Activated T-cell treated with anti-CD3 and anti-CD28 coated beads, Interleukin-2, amount 50 U/mL, for 1 hour (primary cell): ENCODE measurements at places on chromosomes 4 and X.

GRCh38 chrX:40263014-40263560 is 165.3 kb upstream of the BCOR start:
- DNase-seq, result no peak

DNA sequence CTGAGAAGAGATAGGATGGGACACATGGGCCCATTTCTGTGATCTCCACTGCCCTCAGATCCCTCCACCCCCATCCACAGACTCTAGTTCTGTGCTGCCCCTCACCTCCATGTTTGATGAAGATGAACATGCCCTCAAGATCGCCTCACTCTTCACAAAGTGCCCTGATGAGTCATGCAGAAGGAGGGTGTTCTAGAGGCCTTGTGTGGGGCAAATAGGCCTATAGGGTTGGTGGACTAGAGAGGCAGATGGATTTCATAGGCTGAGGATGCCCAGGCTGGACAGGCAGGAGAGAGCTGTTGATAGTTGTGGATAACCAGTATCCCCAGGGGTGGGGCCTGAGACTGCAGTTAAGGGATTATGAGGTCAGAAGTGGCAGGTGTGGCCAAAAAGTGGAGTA is at the start of gene CXorf65:
CXorf65 (minus strand) TSS at position 314 of the 400 bp plus-strand sequence; CDS start at position 130, 184 bp downstream.
- no peak for DNase-seq

GRCh38 chrX:154378059-154378798 is 866 bp upstream of the EMD start:
- DNase-seq, result peak; percentile 64

DNA sequence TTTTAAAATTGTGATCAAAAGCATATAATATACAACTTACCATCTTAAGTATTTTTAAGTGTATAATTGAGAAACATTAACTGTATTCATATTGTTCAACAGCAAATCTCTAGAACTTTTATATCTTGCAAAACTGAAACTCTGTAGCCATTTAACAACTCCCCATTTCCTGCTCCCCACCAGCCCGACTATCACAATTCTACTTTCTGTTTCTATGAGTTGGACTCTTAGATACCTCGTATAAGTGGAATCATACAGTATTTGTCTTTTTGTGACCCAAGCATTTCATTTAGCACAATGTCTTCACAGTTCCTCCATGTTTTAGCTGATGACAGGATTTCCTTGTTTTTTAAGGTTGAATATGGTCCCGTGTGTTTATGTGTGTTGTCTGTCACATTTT is 106.0 kb downstream of the LRBA start:
- no peak for DNase-seq

DNA sequence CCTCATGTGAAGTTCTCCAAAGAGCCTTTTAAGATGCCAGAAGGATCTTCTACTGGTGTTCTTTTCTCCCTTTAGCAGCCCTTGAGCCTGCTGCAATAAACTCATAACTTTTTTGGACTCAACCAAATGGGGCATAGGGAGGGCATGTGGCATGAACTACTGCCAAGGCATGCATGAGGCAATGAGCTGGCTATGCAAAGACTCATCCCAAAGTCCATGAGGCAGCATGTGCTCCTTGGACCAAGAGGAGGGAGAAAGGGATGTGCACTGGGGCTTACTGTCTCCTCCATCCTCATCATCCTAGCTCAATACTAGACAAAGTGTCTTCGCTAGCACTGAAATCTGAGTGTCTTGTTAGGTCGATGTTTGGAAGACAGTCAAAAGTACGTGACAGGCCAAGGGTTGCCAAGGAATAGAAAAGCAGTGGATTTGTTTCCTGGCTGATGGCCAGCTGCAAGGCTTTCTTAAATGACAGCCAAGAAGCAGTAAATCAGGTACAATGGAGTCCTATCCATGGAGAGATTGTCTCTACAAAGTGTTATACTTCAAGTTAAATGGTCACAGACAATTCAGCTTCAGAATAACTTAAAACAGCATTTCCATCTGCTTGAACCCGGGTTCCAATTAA is 44.5 kb upstream of the ATXN3L start:
- no peak for DNase-seq

DNA sequence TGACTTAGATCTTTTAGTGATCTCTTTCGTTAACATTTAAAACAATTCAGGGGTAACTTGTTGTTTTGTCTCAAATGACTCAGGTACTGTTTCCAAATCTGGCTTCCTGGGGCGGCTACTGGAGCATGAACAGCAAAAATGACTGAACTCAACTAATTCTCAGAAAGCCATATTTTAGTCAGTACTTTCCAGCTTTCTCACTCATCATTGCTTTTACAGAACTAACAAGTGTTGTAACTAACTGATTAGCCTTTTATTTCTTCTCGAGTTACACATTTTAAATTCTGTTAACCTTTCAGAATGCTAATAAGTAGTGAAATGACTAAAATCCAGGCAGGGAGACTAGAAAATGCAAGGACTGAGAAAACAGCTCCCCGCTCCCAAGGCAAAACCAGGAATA is 55.3 kb downstream of the JADE3 start:
- DNase-seq, result no peak

- no peak for DNase-seq
These were observed 28.4 kb downstream of the PLS3 start for GRCh38 chrX:115589419-115589818.

DNA sequence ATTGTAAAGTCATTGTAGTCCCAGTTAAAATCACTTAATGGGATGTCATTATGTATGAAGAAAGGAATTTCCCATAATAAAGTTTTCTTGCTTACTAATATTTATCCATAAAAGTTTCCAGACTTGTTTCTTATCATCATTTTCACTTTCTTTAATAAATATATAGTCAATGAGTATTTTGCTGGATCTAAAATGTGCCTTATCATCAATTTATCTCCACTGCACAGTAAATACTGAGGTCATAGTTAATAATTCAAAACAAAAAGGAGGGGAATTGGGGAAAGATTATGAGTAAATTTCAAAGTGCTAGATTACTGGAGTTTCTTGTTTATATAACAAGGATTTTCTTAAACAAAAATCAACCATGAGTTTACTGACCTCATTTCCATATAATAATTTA is 279.5 kb upstream of the DKK2 start:
- DNase-seq, result no peak
